G401 (cell line): ENCODE measurements at places on chromosomes 7 and 10.
A peak's percentile ranks its signal among the peaks of the same experiment; 100 is the strongest.

- DNase-seq = no peak
Measured at GRCh38 chr7:93860261-93860660, 30.3 kb downstream of the TFPI2 start.

DNA sequence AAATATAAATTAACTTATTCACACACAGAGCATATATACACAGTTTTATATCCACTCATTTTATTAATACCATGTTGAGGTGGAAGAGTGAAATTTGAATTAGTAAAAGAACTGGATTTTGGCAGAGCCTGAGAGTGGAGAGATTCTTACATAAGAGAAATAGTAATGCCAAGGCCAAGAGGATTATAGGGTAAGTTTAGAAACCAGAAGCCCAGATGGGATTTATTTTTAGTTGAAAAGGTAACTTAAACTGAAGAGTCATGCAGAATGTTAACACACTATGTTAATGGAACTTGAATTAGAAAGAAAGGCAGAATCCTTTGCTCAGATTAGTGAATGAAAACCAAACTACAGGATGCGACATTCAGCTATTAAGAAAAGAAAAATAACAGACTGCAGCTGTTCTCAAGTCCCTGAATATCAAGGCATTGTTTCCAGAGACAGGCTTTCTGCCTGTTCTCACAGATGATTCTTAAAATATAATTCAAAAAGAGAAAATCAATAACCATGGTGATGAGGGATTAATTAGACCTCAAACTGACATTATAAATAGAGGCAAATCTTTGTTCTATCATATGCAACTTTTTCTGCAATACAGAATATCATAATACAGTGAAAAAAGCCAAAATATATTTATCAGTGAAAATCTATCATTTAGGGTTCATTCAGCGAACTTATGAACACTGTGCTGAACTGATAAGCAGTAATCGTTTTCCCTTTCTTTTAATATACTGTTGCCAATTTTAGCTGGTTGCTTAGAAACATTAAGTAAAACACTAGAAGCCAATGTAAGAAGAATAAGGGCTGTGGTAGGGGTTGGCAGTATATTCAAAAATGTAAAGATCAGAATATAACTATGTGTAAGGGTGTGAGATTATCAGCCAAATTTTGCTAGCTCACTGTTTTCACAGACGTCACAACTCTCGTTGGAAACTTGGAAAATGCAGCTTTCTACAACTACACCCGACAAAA, 34.4 kb downstream of the HECTD2 start:
- no peak for DNase-seq

DNA sequence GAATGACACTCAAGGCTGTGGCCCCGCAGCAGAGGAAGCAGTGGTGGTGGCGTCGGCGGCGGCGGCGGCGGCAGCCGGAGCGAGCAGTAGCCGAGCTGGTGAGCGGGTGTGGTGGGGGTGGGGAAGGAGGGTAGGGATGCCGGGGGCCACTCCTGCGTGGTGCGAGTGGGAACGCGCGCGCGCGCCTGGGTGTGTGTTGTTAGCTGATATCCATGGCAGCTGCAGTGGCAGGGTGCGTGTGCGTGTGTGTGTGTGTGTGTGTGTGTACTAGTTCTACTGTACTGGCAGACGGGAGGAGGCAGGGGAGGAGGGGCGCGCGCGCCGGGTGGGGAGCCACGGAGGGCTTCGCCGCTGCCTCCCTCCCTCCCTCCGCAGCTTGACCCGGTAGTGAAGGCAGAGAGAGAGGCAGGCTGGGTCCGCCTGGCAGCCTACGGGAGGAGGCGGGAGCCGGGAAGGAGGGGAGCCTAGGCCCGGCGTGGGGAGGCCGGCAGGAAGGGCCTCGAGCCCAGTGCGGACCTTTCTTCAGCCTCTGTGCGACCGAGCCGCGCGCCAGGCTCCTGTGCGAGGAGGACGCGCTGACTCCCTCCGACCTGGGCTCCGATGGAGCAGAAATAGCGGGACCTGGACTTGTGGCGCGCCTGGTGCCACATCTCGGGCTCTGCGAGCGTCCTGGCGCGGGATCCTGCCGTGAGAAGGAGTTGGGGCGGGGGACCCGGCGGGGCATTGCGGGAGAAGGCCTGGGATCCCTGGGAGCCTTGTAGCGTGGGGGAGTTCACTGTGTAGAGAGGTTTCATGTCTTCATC, at the start of gene MAGI2:
MAGI2 (minus strand) TSS at position 110 of the 803 bp plus-strand sequence. CDS start 347 bp downstream, outside the sequence.
- peak; percentile 85 for DNase-seq

DNA sequence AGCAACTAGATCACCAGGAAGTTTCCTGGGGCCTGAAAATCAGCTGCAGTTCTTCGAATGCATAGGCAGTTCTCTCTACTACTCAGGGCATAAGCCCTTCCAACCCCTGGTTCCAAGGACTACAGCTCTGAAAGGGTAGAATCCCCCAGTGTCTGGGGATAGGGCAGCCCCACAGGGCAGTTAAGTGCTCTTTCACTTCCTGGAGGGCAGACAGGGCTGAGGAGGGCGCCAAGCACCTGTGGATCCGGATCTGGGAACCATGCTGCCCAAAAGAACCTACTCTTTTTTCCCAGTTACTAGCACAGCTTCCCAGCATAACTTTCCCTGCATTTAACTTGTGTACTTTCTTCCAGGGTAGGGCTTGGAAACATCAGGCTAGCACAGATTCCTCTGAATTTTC, 41.1 kb downstream of the CXCL12 start:
- DNase-seq = no peak

DNA sequence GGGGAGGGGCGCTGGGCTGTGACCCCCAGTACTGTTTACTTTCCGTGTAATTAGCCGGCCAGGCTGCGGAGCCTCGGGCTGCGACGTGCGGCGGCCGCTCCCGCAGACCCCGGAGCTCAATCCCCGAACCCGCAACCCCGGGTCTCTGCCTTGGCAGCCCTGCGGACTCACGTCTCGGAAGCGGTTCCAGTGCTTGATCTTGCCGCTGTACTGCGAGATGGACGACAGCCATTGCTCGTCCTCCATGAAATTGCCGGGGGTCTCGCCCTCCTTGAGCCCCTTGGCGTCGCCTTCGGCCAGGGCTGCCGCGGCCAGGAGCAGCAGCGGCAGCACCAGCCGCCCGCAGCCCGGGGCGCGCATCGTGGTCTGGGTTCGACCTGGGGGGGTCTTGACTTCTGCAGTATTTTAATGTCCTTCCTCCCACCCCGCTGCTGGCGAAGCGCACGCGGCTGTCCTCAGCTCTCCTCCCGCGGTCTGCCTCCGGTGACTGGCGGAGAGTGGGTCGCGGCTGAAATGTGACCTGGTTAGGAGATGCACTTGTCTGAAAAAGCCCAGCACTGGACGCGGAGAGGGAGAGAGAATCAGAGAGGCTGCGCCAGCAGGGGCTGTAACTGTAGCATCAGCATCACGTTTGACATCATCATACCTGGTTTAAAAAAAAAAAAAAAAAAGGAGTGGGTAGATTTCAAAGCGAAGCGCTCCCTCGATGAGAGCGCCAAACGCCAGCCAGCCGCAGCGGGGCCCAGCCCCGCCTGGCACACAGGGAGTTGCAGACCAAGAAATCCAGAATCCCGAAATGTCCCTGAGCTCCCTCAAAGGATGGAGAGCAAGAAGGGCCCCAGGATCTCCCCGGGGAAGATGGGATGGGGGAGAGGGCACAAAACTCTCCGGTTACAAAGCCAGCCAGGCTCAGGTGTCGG, at the start of gene SPOCK2:
SPOCK2 (minus strand) TSS at position 583 of the 920 bp plus-strand sequence; CDS start at position 360, 223 bp downstream.
- peak; percentile 96 for DNase-seq

DNA sequence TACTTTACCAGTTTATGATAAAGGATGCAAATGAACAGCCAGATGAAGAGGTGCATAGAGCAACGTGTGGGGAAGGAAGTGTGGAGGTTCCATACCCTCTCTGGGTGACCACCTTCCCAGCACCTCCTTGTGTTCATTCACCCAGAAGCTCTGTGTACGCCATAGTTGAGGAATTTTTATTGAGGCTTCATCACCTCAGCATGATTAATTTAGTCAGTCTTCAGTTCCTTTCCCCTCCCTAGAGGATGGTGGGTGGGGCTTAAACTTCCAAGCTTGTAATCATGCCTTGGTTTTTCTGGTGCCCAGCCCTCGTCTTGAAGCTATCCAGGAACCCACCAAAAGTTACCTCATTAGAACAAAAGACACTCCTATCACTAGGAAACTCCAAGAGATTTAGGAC, 162.7 kb downstream of the PLCE1 start:
- no peak for DNase-seq

DNA sequence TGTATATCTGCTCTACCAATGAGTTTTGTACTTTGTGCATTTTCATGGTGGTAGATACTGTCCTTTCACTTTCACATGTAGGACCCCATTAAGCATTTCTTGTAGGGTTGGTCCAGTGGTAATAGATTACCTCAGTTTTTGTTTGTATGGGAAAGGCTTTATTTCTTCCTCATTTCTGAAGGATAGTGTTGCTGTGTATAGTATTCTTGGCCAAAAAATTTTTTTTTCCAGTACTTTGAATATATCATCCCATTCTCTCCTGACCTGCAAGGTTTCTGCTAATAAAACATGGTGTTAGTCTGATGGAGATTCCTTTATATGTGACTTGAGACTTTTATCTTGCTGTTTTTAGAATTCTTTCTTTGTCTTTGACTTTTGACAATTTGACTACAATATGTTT, 12.0 kb downstream of the GIMAP8 start:
- DNase-seq = no peak

DNA sequence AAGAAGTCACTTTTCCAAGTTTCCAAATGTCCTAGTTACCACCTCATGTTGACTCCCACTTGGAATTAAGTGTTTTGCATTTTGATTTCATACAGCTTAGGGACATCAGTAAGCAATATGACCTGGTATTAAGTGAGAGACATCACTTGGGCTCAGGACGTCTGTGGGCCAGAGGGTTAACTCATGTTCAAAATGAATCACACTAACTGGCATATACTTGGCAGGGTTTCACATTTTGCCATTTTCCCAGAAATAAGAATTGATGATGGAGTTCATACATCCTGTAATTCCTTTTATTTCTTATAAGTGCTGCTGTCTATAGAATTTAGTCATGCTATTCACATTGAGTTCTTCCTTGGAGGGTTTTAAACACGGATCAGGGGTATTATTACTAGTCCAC, 516.5 kb downstream of the PHTF2 start:
- DNase-seq = no peak

GRCh38 chr7:6232534-6232933, 39.9 kb downstream of the CYTH3 start:
- DNase-seq = no peak

DNA sequence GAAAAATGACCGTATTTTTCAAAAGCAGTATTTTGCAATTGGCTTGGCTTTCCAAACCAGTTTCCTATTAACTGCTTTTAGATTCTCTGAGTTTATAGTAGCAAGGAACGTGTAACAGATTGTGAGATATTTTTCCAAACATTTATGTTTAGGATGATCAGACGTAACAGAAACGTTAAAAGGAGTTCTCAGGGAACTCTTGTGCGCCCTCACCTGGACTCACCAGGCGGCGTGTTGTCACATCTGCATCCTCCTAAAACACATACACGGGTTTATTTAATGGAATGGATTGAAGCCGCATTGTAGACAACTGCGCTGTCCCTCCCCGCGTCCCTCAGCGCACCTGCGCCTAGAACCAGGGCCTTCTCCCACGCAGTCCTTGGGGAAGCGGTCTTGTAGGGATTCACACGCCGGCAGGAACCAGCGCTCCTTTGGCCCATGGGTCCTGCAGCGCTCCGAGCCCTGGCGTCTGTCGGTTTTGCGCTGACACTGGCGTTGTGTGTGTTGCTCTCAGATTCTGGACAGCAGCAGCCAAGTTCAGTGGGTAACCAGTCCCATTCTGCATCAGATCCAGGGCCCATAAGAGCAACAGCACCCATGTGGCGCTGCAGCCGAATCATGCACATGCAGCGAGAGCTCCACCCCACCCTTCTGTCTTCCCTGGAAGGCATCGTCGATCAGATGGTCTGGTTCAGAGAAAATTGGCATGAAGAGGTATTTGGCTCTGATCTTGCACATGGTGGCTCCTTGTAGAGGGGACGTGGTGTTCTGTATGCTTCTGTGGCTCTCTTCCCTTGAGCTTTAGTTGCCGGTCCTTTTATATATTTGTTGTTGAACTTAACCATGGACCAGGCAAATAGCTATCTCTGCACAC, 114.9 kb downstream of the TRRAP start:
- peak; percentile 96 for DNase-seq

- no peak for DNase-seq
Measured at GRCh38 chr7:88276605-88277153, 30.0 kb downstream of the STEAP4 start.

- DNase-seq = no peak
Measured at GRCh38 chr7:16770657-16771329, 17.2 kb downstream of the TSPAN13 start.

- DNase-seq = no peak
Measured at GRCh38 chr7:25215694-25216335, 12.5 kb downstream of the NPVF start.

DNA sequence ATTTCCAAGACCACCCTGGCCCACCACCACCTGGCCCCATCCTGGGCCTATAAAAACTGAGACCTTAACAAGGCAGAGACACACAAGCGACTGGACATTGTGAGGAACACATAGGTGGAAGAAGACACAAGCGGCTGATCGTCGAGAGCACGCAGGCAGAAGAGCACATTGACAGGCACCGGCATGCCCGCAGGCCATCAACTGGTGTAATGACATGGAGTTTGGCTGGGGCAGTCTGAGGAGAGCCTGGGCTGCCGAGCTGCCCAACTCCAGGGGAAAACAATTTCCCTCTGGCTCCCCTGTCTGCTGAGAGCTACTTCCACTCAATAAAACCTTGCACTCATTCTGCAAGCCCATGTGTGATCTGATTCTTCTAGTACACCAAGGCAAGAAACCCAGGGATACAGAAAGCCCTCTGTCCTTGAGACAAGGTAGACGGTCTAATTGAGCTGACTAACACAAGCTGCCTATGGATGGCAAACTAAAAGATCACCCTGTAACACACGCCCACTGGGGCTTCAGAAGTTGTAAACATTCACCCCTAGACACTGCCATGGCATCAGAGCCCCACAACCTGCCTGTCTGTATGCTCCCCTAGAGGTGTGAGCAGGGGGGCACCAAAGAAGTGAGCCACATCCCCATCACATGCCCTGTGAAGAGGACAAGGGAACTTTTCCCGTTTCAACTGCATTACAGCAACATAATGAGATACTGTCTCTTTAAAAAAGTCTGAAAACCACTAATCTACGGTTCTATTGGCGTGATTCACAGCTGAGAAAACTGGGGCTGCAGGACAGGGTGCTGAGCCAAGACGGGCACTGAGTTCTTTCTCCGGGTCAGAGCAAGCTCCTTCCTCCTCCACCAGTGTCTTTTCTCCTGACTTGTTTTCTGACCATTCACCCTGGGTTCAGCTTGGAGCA, 18.5 kb upstream of the TNS3 start:
- no peak for DNase-seq
